ENCODE measurements at places on chromosomes 5 and 9. TPM values are rescaled to one million over a fixed set of nuclear protein-coding genes. Genes with fewer than 3 reads are reported as not detected.

Gene GPR150
- total RNA-seq: 0.94 TPM

GRCh38 chr5:176719113-176719739, 71.9 kb downstream of the TSPAN17 start:
- no peak for DNase-seq

GRCh38 chr9:132241483-132241839, 79.6 kb downstream of the NTNG2 start:
- no peak for DNase-seq

Gene RNF208
- total RNA-seq: 4.9 TPM

Gene CA9
- total RNA-seq: 0.38 TPM

GRCh38 chr9:117835798-117836197, 131.6 kb downstream of the TLR4 start:
- DNase-seq: no peak

Gene SPINK14
- total RNA-seq: not detected

GRCh38 chr9:71632776-71633175, 135.5 kb downstream of the CEMIP2 start:
- no peak for DNase-seq

Gene FOXD4L5
- 0.10 TPM for total RNA-seq

GRCh38 chr9:79583952-79584654, 12.3 kb downstream of the TLE4 start:
- peak; percentile 61 for DNase-seq

GRCh38 chr9:96040591-96041461, 165.3 kb downstream of the ERCC6L2 start:
- DNase-seq: no peak

Gene CXXC5
- 1.7 TPM for total RNA-seq

Gene PRDM9
- total RNA-seq: not detected

- no peak for DNase-seq
Measured at GRCh38 chr5:171640480-171640879, 145.1 kb upstream of the SMIM23 start.

Gene SPINK7
- not detected for total RNA-seq

DNA sequence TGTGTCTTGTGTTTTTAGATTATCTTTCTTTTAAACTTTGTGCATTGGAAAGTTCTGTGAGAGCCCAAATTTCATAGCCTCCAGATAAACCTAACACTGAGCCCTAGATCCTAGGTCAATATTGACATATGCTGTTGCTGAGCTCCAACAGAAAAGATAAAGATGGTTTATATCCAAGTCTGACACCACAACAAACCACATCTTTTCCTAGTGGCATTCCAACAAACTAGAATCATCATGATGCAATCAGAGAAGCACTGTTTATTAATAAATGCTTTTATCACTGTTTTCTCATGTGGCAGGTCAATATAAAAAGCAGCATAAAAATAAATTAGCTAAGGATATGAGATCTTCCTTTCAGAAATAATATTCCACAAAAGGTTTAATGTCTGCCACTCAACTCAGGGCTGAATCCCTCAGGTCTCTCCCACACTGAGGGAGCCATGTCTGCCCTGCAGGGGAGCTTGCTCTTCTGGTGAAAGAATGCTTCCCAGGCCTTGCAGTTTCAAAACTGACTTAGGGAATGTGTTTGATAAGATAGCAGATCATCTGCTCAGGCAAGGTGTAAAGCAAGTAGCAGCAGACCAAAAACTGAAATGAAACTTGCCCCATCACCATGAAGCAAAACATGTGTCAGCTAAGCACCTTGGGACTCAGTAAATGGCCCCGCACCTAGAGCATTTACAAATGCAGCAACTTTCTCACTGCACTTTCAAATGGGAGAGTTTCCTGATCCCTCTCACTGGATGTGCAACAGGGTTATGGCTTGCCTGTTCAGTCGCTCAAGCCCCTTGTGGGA, 493.0 kb downstream of the AGTPBP1 start:
- no peak for DNase-seq

Gene RNF183
- not detected for total RNA-seq

- DNase-seq: no peak
Measured at GRCh38 chr9:121584421-121584820, 67.0 kb upstream of the DAB2IP start.

GRCh38 chr9:125409637-125410521, 148.3 kb downstream of the GAPVD1 start:
- peak; percentile 43 for DNase-seq

DNA sequence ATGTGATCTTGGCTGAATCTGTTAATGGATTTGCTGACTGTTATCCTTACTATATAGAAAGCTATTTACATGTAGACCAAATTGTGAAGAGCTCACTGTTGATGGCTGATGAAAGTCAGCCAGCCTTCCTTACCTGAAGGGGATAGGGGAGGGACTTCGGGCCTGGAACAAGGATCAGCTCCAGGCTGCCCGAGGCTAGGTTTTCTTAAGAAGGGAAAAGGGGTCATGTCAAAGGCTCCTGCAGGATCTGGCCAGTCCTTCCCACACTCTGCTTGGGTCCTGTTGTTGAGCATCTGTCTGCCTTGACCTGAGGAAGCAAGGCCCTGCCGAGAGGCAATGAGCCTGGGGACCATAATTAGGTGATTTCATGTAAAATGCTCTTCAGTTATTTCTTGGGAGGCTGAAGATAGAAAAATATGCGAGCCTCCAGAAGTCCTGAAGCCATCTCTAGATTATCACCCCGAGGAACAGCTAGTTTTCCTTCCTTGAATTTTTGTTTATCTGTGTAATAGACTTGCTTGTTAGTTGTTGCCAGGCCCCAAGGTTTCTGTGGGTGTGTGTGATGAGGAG, 261.4 kb downstream of the PDZD2 start:
- DNase-seq: no peak

GRCh38 chr9:114169952-114170770, 14.8 kb downstream of the COL27A1 start:
- no peak for DNase-seq

Gene CD274
- total RNA-seq: 14.2 TPM

- no peak for DNase-seq
Measured at GRCh38 chr5:66015196-66015960, 89.0 kb downstream of the ERBIN start.

GRCh38 chr9:38380872-38381534, 11.5 kb upstream of the ALDH1B1 start:
- no peak for DNase-seq

Gene TMEM215
- total RNA-seq: not detected

Gene SLC36A2
- not detected for total RNA-seq

Gene HMCN2
- not detected for total RNA-seq

Gene TMCO6
- 29.5 TPM for total RNA-seq

DNA sequence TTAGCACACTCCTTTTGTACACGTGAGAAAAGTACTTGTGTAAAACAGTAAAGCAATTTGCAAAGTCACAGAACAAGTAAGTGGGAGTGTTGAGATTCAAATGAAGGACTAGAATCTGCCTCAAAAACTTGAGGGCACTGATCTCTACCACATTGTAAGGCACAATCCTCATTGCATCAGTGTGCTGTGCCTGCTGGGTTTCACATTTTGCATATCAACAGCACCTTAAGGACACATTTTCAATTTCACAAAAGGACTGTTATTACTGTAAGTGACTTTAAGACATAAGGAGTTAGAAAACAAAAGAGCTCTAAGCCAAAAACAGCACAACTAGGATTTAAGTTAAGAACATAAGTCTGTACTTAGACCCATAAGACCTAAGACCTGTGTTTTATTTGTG, 44.7 kb upstream of the HK3 start:
- DNase-seq: no peak

GRCh38 chr5:157326440-157327005, 60.6 kb downstream of the CYFIP2 start:
- DNase-seq: no peak

DNA sequence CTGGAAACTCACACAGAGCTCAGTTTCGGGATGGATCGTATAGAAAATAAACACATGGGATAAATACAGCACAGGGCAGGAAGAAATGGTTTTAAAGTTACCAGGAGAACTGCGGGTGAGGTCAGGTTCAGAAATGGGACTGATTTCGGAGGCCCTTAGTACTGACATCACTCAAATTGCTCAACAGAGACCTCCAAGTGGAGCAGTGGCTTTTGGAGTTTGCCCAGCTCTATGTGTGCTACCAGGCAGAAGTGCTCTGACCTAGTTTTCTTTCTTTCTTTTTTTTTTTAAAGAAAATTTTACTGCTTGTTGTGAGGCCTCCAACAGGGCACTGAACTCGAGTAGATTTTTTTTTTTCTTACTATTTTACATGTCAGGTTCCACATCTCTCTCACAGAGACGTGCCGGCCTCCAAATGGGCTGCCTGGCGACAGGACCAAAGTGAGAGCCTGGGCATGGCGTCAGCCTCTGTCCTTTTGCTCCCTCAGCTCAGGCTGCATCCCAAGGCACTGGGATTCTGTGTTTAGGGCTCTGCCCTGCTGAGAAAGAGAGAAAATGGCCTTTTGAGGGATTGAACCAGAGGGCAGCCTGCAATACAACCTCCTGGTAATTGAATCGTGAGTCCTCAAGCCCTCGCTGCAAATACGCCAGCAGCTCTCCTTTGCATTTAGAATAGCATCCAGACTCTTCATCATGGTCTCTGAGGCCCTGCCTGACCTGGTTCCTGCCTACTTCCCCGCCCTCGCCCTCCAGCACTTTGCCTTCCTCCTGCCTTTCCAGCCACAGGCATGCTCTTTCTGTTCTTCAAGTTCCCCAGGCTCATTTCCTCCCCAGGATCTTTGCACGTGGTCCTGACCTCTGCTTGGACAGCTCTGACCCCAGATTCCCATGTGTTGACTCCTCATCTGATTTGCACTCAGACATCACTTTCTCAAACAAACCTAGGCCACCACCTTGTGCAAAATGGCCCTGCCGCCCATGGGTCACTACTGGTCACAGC, 173.5 kb downstream of the FGF1 start:
- DNase-seq: no peak

DNA sequence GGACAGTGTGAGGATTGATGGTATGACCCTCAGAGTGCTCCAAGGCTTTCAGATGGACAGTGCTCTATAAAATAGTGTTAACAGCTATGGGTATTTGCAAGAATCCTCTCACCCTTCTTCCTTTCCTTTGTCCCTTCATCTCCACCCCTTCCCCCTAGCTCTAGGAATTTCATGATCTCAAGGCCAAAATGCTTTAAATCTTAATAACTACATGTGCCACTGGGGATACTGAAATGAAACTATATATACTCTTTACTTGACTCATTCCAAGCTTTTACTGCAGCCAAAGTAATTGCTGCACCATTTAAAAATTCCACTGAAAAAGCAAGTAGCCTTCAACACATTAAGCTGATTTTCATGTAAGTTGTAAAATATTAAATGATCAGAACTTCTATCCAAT, 361.6 kb upstream of the SLC30A5 start:
- no peak for DNase-seq

Gene CFAP77
- not detected for total RNA-seq

Gene DAB2
- not detected for total RNA-seq

GRCh38 chr5:6910950-6911349, 197.7 kb downstream of the TENT4A start:
- no peak for DNase-seq

Gene PAM
- 31.2 TPM for total RNA-seq

Gene ZNF300
- 1.1 TPM for total RNA-seq

DNA sequence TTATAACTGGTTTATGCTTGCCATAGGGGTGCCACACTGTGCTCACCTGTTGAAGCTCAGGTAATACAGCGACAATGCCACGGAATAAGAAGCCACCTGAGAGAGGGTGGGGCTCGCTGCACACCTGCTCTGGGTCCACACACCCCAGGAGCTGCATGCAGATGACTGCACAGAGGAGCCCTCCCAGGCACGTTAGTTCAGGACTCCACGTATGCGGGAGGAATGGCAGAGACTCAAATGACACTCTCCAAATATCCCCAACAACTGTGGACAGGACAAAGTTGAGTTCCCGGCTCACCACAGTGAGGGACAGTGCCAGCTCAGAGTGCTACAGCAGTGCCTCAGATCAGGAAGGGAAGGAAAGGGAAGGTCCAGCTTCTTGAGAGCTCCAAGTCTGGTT, 5.8 kb upstream of the FCN1 start:
- no peak for DNase-seq

DNA sequence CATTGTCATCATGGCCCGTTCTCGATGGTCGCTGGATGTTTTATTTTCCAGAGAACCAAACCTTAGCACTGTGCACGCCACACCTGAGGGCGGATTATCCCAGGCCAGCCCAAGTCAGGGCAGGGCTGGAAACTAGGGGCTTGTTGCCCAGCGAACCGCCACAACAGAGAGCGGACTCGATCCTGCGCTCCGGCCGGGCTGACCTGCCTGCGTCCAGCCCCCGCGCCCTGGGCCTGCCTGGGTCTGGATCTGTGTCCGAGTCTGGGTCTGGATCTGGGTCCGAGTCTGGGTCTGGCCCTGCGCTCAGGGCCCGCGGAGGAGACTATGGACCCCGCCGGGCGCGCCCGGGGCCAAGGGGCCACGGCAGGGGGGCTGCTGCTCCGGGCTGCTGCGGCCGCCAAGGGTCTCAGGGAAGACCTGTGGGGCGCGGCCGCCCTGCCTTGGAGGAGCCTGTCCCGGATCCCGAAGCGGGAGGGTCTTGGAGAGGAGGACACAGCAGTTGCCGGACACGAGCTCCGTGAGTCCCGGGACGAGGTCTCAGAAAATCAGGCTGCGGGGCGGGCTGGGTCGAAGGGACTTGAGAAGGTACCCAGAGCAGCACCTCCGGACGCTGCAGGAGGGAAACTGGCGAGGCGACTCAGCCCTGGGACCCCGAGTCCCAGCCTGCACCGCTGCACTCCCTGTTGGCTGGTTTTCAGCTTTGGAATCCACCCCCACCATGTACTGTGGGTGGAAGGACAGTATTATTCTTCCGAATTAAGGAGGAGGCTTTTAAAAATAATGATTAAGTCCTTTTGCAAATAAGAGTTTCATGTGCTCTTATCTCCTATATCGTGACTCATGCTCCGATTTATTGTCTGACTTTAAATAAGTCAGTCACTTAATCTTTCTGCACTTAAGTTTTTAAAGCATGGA, at the start of gene ANKDD1B:
Gene ANKDD1B, plus strand, starts transcription at position 143 of the 915 bp plus-strand sequence. Its CDS starts 182 bp downstream, at position 325.
- no peak for DNase-seq

DNA sequence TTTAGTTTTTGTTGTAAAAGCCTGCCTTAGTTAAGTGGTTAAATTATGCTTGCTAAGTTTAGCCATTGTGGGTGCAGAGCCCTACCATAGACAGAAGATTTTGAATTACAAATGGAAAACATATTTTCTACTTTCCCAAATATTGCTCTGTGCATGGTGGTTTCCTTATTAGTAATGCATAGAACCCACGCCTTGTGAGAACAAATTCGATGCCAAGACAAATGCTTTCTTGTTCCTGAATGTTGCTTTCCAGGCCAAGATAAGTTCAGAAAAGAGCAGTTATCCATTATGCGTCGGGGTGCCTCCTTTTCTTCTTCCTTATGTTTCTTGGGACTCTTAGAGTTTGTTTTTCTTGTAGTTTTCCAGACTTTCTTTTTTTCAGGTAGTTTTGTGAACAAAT, 31.0 kb upstream of the GARNL3 start:
- DNase-seq: no peak

GRCh38 chr5:61176631-61177030, 14.4 kb upstream of the SMIM15 start:
- no peak for DNase-seq

Gene SLC1A3
- total RNA-seq: 0.86 TPM

Data from activated naive CD4-positive, alpha-beta T cell treated with anti-CD3 and anti-CD28 coated beads for 36 hours (primary cell).